ENCODE measurements at places on chromosomes 13 and 19.

GRCh38 chr13:108560093-108560492, 69.3 kb upstream of the MYO16 start:
- no peak for DNase-seq

GRCh38 chr13:109737606-109738005, 48.8 kb downstream of the IRS2 start:
- DNase-seq, result no peak

- DNase-seq, result no peak
Observed at GRCh38 chr19:49809160-49809940, 3.7 kb downstream of the FUZ start.

DNA sequence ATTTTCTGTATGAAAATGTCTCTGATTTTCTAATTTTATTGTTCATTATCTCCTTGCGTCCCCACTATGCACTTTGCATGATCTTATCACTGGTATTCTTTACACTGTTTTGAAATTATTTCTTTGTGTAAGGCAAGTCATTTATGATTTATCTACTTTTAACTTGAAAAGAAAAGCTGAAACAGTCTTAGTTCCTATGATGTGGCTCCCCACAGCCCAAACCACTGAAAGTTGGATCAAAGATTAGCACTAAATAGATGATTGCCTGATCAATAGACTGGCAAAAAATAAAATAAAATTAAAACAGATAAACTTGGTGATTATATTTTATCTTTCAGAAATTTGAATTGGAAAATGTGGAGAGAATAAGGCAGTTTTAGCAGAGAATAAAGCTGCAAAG, 1101.9 kb downstream of the PCDH9 start:
- no peak for DNase-seq

DNA sequence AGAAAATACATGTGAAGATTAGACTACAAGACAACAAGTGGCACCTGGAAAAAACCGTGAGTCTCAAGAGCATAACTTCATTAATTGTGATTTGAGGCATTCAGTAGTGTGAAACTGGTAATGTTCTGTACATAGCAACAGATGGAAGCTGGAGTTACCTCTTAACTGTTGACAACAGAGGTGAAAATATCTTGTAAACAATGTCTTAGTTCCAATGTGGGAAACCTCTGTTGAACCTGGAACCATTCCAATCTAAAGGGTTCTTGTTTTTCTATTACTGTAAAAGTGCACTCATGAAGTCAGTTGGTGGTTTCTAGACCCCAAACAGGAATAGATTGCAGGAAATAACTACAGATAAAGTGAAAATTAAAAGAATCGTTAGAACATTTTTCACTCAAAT, 728.4 kb downstream of the SLITRK1 start:
- DNase-seq, result no peak

GRCh38 chr19:38139122-38139521, 84.9 kb downstream of the DPF1 start:
- DNase-seq, result no peak

GRCh38 chr19:19261350-19262189, 11.5 kb downstream of the TM6SF2 start:
- no peak for DNase-seq

GRCh38 chr19:584240-585001, 5.3 kb upstream of the HCN2 start:
- DNase-seq, result no peak

- no peak for DNase-seq
Observed at GRCh38 chr19:40155749-40156265, 35.4 kb upstream of the MAP3K10 start.

DNA sequence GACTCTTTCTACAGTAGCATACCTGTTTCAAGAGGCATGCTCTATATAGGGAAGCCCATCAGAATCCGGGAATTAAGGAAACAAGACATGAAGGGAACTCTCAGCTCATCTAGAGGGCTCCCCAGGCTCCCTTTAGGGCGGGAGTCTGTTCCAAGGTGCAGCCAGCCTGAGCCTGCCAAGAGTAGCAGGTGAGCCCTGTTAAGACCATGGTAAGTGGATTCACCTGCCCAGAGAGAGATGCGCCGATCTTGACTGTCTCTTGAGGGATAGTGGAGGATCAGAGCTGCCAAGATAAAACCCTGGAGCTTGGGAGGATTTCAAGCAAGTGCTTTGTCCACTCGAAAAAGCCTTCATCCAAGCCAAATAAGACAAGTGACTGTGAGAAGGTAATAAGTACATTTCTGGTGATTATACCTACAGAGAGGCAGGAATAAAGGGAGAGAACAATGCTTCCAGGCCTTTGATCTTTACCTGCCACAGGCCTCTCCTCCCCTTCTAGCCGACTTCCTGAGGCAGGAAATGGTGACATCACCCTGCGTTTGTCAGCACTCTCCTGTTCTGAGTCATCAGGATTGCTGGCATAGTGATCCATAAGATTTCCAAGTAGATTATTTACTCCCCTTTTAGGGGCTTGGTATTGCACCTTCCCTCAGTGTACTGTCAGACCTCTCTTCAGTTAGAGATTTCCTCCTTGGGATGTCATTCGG, 31.5 kb downstream of the KLF5 start:
- no peak for DNase-seq

- no peak for DNase-seq
Observed at GRCh38 chr13:114131583-114132418, 622 bp downstream of the RASA3 start.

DNA sequence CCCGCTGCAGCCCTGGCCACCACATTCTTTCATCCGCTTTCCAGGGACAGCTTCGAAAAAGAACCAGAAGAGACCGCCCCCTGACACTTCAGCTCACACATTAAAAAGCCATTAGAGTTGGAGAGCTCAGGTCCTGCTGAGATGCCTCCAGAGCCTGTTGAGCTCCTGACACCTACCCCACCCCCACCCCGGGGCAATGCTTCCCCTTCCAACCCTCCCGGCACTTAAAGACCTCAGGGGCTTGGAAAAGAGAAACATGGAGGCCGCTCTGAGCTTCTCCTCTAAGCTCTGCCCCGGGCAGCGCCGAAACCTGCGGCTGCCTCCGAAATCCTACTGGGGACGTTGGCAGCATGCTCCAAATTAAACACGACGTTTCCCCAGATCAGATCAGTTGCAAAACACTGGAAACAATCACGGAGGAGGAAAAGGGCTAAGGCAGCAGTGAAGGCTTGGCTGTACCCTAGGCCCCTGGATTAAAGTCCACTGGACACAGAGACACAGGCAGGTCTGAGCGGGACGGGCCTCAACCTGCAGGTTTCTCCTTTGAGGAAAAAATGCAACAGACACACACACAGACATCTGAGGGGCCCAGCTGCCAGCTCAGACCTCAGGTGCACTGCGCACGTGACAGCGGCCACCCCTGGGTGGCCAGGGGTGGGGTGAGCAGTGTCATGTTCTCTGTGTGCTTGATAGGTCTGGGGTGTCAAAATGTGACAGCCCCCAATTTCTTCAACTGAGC, 9.6 kb downstream of the SH3GL1 start:
- DNase-seq, result no peak

- DNase-seq, result no peak
Observed at GRCh38 chr19:3765121-3765520, 2.6 kb downstream of the MRPL54 start.

- no peak for DNase-seq
Observed at GRCh38 chr13:36918246-36919131, 1.5 kb downstream of the SMAD9 start.

- DNase-seq, result no peak
Observed at GRCh38 chr19:49592486-49593232, 1.7 kb downstream of the PRR12 start.

- DNase-seq, result no peak
Observed at GRCh38 chr19:9937001-9937411, 691 bp upstream of the OLFM2 start.

DNA sequence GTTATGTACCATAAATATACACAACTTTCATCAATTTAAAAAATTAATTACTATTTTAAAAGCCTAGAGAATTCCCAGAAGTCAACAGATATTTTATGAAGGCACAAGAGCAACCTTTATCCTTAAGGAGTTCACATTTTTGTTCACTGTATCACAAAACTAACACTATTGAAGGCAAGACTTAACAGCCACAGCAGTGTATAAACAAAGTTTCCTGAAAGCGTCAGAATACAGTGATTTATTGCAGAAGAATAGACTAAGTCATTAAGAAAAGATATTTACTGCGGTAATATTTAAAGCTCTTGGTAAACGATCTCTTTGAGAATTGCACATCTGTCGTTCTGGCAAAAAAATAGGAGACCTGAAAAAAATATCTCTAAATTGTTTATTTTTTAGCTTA, 419.3 kb upstream of the NBEA start:
- DNase-seq, result no peak

- no peak for DNase-seq
Observed at GRCh38 chr13:77397636-77398035, 70.7 kb upstream of the MYCBP2 start.

DNA sequence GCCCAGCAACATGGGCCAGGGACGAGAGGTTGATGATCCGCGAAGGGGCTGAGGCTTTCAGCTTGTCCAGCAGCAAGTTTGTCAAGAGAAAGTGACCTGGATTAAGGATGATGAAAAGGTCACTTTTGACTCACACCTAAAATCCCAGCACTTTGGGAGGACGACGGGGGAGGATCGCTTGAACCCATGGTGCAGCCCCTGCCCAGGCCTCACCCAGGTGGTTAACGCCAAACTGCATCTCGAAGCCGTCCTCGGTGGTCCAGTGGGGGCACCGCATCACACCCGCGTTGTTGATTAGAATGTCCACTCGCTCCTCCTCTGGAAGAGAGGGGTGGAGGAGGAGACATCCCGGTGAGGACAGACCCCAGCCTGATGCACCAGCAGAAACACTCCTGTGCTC, 10.4 kb upstream of the GP6 start:
- DNase-seq, result no peak

- DNase-seq, result no peak
Observed at GRCh38 chr19:3849092-3849491, 19.7 kb downstream of the ZFR2 start.

GRCh38 chr19:42225718-42226292, 5.7 kb downstream of the ZNF526 start:
- DNase-seq, result no peak

- DNase-seq, result no peak
Observed at GRCh38 chr13:72849571-72849970, 67.6 kb downstream of the PIBF1 start.

DNA sequence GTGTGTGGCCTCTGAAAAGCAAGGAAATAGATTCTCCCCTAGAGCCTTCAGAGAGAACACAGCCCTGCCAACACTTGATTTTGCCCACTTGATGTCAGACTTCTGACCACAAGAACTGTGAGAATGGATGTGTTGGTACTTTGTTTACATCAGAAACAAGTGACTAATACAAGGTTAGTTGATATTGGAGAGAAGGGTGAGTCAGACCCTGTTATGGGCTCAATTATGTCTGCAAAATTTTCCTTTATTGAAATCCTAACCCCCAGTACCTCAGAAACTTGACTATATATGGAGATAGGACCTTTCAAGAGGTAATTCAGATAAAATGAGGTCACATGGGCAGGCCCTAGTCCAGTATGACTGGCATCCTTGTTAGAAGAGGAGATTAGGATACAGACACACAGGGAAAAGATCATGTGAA, 226.7 kb downstream of the RFC3 start:
- DNase-seq, result no peak

GRCh38 chr13:36453516-36453915, 21.2 kb downstream of the CCNA1 start:
- DNase-seq, result no peak

DNA sequence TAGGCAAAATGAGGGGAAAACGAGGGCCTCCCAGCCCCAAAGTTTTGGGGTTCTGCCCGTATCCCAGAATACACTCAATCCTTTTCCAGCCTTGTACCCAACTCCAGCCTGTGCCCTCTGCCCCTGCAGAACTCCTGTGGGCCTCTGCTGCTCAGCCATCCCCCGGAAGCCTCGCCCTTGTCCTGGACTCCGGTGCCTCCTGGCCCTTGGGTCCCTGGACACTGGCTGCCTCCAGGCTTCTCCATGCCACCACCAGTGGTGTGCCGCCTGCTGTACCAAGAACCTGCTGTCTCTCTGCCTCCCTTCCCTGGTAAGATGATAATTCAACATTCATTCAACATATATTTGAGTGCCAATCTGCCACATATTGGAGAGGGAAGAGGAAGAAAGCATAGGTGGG, 3.8 kb downstream of the DMRTC2 start:
- no peak for DNase-seq

DNA sequence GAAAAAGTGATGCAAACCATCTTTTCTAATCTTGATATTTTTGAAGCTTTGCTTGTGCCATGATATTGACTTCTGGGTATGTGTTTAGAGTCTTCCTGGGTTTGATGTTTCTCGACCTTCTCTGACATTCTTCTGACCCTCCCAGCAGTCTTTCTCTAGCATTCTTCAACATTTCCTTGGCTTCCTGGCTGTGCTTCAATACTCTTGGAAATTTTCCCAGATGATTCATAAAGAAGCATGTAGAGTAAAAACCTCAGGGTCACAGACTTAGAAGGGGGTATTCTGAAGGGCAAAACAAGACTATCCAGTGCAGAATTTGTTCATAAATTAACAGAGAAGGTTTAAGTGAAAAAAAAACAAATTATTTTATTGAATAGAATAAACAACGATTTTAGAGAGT, 946.3 kb upstream of the PCDH9 start:
- no peak for DNase-seq

GRCh38 chr13:91346850-91347201, 661 bp upstream of the MIR17HG start:
- no peak for DNase-seq

GRCh38 chr13:108315273-108315672, 45.8 kb downstream of the TNFSF13B start:
- no peak for DNase-seq
